ENCODE measurements at places on chromosomes 12 and 14.

GRCh38 chr14:101669629-101670028, 91.9 kb upstream of the PPP2R5C start:
- DNase-seq = no peak

GRCh38 chr12:71972441-71973074, 33.9 kb downstream of the TPH2 start:
- no peak for DNase-seq

GRCh38 chr14:88668448-88669116, 105.7 kb downstream of the ZC3H14 start:
- DNase-seq = no peak

- peak; percentile 8 for DNase-seq
Observed at GRCh38 chr12:63846238-63846967, 1.9 kb downstream of the SRGAP1 start.

GRCh38 chr12:76186131-76186906, 101.8 kb upstream of the NAP1L1 start:
- DNase-seq = no peak

GRCh38 chr12:60577607-60578006, 981.8 kb downstream of the SLC16A7 start:
- DNase-seq = no peak

DNA sequence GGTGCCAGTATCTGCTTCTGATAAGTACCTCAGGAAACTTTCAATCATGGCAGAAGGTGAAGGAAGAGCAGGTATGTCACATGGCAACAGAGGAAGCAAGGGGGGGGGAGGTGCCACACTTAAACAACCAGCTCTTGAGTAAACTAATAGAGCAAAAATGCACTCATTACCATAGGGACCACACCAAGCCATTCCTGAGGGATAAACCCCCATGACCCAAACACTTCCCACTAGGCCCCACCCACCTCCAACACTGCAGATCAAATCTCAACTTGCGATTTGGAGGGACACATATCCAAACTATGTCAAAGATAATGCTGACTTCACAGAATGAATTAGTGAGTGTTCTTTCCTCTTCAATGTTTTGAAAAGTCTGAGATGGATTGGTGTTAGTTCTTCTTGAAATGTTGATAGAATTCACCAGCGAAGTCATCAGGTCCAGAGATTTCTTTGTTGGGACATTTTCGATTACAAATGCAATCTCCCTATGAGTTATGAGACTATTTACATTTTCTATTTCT, 16.6 kb downstream of the TFCP2 start:
- no peak for DNase-seq

- no peak for DNase-seq
Observed at GRCh38 chr12:2693244-2693860, 101.4 kb upstream of the FKBP4 start.

GRCh38 chr14:75986439-75986765, 839 bp downstream of the IFT43 start:
- no peak for DNase-seq

- no peak for DNase-seq
Observed at GRCh38 chr12:124809878-124810277, 53.8 kb downstream of the SCARB1 start.

DNA sequence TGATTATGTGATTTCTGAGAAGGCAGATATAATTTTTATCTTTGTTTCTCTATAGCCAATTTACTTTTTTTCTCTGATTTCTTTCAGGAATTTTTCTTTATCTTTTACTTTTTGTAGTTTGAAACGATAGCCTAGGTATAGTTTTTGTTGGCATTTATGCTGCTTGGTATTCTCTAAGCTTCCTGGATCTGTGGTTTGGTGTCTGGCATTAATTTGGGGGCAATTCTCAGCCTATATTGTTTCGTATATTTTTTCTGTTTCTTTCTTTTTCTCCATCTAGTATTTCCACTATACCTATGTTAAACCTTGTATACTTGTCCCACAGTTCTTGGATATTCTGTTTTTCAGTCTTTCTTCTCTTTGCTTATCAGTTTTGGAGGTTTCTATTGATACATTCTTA, 45.0 kb downstream of the CRADD start:
- DNase-seq = no peak

DNA sequence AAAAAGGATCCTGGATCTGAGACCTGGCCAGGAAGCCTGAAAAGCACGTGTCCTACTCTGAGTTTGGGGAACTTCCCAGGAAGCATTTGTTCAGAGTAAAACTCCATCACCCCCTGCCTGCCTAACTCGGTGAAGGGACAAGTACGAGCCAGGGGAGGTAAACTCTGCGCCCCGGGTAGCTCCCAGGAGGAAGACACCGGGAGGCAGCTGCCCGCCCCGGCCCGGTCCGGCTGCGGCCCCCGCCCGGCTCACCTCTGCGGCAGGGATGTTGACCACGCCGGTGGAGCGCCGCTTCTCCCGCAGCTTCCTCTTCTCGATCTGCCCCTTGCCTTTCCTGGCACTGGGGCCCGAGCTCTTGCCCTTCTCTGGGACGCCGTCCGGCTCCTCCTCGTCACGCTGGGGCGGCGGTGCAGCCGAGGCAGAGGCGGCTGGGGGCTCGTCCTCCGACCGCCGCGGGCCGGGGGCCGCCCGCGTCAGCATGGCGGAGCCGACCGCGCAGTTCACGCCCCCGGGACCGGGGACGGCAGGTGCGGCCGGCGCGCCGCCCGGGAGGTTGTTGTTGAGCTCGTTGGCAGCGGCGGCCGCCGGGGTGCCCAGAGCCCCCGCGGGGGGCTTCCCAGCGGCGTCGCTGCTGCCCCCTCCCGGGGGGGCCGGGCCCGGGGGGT, 1.2 kb downstream of the PAWR start:
- no peak for DNase-seq

DNA sequence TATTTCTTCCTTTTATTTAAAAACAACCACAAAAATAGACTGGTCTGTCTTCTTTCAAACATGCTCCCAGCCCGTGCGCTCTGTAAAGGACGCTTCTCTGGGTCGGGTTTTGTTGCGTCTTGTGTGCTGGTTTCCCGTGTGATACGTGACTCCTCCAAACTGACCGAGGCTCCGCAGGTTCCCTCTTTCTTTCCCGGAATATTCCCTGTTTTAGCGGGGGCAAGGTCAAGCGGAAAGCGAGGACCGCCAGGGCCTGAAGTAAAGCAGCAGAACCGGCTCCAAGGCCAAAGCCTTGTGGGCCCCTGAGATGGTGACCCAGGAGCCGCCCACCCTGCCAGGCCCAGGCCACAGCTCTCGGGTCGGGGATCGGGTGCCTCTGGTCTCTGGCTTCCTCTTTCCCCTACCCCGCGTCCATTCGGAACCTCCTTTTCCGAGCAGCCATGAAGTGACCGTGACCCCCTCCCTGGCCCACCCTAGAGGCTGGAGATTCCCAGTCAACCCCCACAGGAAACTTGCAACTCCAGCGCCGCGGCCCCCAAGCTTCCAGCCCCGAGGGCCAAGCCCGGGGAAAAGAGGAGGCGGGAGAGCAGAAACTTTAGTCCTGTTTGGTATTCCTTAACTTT, 885 bp upstream of the HOXC10 start:
- DNase-seq = no peak

- no peak for DNase-seq
Observed at GRCh38 chr12:7656121-7656520, 9.6 kb downstream of the APOBEC1 start.

GRCh38 chr12:501722-502447, 42.1 kb downstream of the B4GALNT3 start:
- DNase-seq = no peak

- no peak for DNase-seq
Observed at GRCh38 chr12:96240656-96241055, 46.5 kb downstream of the ELK3 start.

- DNase-seq = peak; percentile 38
Observed at GRCh38 chr12:114694436-114695304, 10.7 kb upstream of the TBX3 start.

DNA sequence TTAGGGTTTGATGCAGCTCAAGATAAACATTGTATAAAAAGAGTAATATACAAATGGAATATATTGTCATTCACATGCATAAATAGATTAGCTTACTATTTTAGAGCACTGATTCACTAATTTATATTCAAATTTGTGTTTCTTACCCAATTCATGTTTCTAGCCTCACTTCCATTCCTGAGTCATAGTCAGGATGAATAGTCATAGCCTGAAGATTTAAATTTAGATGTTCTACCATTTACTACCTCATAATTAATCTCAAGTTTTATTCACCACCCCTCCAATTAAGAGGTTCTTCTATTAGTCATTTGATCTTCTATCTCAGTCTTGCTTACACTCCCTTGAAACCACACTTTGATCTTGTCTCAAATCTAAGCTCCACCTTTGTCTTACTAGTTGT, 38.7 kb downstream of the ANO4 start:
- no peak for DNase-seq

- DNase-seq = no peak
Observed at GRCh38 chr14:24313913-24314312, 2.6 kb downstream of the LTB4R start.

GRCh38 chr12:85516667-85517325, 236.8 kb downstream of the ALX1 start:
- no peak for DNase-seq

GRCh38 chr14:30267141-30267540, 291.8 kb upstream of the G2E3 start:
- no peak for DNase-seq

- DNase-seq = no peak
Observed at GRCh38 chr12:121791671-121792551, 1.6 kb downstream of the RHOF start.

DNA sequence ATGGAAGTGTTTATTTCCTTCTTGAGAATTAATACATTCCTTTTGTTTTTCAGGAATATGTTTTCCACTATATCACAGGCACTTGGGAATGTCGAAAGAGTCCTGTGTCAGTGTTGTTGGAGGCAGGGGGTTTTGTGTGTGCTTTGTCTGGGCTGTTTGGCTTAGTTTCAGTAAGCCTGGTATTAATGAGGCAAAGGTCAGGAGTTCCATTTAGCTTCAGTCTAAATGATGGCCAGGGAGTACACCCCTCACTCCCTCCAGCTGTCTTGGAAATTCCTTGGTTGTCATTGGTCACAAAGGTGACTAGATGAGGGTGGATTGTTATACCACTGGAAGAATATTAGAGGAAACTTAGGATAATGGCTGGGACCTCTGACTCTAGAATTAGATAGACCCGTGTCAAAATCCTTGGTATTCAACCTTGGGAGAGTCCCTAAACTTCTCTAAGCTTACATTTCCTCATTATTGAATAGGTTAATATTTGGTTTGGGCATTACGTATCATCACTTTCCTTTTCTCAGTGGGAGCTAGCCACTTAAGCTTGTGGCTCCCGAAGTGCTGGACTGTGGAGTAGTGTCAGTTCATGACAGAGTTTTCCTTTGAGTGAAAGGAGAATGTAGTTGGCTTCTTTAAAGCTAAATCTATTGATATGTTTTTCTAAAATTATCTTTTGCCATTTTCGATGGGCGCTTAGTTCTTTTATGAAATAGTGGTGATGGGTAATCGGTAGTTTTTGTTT, 5.2 kb downstream of the FRS2 start:
- DNase-seq = no peak

GRCh38 chr12:132286912-132287311, 42.5 kb downstream of the GALNT9 start:
- no peak for DNase-seq

DNA sequence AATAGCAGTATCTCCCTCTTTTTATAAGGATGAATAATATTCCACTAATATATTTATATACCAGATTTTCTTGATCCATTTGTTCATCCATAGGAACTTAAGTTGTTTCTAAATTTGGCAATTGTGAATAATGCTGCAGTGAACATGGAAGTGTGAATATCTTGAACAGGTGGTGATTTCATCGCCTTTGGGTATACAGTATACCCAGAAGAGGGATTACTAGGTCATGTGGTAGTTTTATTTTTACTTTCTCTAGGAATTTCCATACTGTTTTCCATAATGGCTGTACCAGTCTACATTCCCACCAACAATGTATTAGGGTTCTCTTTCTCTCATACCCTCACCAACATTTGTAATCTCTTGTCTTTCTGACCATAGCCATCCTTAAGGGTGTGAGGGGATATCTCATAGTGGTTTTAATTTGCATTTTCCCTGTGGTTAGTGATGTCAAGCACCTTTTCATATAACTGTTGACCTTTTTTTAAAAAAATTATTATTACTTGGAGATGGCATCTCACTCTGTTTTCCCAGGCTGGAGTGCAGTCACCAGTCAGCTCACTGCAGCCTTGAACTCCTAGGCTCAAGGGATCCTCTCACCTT, 20.5 kb downstream of the PPHLN1 start:
- no peak for DNase-seq

GRCh38 chr14:95314609-95315008, 5.1 kb downstream of the CLMN start:
- DNase-seq = no peak

GRCh38 chr12:13100605-13100881, 2.9 kb downstream of the GSG1 start:
- DNase-seq = no peak

GRCh38 chr12:109440851-109441490, 36.1 kb downstream of the KCTD10 start:
- DNase-seq = peak; percentile 78

DNA sequence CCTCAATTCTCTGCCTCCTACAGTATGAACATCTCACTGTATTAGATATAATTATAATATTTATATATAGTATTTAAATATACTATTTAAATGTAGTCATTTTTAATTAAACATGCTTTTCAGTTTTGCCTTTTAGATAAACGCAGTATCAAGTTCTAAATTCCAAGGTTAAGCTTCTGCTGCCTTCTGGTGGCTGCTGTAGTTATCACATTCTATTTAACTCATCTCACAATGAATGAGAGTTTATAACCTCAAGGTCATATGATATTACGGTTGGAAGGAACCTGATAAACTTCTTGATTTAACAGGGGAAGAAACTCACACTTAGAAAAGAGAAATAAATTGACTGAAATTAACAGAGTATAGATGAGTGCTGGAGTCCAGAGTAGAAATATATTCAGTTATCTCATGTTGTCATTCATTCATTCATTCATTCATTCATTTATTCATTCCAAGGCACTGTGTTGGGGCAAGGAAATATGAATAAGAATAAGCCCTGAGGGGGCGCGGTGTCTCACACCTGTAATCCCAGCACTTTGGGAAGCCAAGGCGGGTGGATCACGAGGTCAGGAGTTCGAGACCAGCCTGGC, 31.9 kb downstream of the GUCY2C start:
- peak; percentile 2 for DNase-seq

DNA sequence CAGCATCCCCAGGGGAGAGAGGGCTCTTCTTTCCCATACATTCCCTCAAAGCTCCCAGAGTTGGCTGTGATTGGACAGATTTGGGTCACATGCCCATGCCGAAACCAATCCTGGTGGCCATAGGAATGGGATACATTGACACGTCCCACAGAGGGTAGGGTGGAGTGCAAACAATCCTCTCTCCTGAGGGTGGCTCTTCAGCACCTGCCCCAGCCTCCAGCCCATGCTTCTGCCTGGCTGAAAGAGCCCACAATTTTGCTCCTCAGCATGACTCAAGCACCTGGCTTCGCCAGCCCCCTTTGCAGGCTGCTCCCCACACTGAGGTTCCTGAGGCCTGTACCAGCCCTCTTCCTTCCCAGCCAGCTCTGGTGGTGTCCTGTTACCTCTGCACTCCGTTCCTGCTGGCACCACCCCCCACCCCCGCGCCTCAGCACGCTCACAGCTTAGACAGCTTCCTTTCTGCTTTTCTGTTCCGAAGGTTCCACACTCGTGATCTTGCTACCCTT, 71.7 kb downstream of the CCDC92 start:
- DNase-seq = peak; percentile 65
